ENCODE measurements at places on chromosomes 12 and 14.

GRCh38 chr12:65557438-65558181 lies 266.7 kb upstream of the HMGA2 start:
- DNase-seq, result no peak

- DNase-seq, result no peak
These were observed 31.6 kb downstream of the WBP11 start for GRCh38 chr12:14771651-14772137.

GRCh38 chr14:89298056-89298834 lies 118.8 kb downstream of the FOXN3 start:
- DNase-seq, result no peak

DNA sequence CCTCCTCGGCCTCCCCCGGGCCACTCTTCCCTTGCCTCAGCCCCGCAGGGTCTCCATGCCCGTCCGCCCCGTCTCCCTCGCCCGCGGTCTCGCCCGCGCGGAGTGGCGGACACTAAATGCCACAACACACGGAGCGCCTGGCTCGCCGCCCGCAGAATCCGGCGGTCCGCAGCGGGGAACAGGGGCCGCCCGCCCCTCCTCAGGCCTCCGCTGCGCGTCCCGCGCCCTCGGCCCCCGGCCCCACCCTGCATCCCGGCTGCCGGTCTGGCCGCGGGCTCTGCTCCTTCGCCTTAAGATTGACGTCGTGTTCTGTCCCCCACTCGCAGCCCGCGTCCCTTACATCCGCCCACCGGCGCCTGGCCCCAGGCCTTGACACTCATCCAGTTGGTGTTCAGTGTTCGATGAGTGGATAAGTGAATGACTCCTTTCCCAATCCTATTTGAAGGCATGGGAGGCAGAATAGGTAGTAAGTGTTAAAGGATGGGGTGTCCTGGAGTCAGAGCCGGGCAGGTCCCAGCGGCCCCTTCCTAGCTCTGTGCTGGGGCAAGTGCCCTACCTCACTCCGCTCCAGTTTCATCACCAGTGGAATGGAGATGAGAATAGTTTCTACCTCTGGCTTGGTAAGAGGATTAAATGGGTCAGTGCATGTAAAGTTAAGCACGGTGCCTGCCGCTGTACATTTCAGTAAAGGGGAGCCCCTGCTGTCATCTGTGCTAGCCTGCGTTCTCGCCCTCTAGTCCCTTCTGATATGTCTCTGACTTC lies 622 bp downstream of the TECPR2 start:
- no peak for DNase-seq

DNA sequence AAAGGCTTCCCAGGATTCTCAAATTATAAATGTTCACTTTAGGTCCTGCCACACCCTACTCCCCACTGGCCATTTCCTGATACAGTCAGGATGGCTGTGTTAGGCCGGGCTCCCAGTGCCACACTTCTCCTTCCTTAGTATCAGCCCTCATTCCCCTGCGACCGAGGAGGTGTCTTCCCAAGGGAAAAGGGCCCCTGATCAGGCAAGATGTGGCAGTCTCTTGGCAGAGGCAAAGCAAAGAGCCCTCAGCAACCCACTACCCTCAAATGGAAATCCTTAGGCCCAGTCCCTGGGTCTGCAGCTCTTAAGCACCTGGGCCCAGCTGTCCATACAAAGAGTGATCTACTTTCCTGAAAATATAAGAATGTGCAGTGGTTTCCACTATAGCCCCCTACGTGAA lies 96.5 kb upstream of the VASH1 start:
- DNase-seq, result no peak

DNA sequence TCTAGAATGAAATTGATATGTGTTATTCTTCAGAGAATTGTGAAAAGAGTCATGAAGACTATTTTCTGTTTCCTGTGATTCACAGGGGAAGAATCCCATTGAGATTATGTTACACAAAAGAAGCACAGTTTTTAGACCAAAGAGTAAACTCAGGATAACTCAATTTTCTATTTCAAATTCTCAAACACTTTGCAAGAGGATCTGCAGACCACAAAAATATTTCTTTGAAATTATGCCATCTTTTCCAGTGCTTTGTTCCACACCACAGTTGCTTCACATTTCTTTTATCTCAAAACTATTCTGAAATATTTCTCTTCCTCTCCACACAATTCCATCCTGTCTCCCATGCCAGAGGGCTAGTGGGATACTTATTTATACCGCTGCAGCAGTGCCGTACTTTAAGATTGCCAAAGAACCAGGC lies 188.9 kb upstream of the FOXG1 start:
- DNase-seq, result no peak

DNA sequence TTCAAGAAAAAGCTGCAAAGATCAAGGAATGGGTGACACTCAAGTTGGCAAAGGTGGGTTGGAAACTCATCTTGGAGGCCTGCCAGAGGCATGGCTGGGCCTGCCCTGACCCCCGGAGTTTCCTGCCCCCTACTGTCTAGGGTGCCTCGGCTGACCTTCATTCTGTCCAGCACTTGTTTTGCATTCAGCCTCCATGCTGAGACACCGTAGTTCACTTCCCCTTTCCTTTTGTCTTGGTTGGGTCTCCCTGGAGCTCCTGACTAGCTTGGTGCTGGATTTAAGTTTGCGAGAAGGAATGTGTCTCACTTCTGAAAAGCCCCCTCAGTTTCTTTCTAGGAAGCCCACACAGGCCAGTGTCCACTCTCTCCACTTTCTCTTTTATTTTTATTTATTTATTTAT lies 26.5 kb downstream of the PLEKHH1 start:
- DNase-seq, result no peak

- no peak for DNase-seq
These were observed 220.1 kb downstream of the ADAMTS20 start for GRCh38 chr12:43331935-43332334.

Measured in esophagus squamous epithelium (tissue), 5 donors.